ENCODE measurements at places on chromosomes 7 and 10. TPM values are rescaled to one million over a fixed set of nuclear protein-coding genes. Genes with fewer than 3 reads are reported as not detected.

- peak; percentile 92 for DNase-seq
These were observed 50.9 kb downstream of the TFAM start for GRCh38 chr10:58436071-58436470.

The PRSS1 gene
- 3.3 TPM for total RNA-seq

DNA sequence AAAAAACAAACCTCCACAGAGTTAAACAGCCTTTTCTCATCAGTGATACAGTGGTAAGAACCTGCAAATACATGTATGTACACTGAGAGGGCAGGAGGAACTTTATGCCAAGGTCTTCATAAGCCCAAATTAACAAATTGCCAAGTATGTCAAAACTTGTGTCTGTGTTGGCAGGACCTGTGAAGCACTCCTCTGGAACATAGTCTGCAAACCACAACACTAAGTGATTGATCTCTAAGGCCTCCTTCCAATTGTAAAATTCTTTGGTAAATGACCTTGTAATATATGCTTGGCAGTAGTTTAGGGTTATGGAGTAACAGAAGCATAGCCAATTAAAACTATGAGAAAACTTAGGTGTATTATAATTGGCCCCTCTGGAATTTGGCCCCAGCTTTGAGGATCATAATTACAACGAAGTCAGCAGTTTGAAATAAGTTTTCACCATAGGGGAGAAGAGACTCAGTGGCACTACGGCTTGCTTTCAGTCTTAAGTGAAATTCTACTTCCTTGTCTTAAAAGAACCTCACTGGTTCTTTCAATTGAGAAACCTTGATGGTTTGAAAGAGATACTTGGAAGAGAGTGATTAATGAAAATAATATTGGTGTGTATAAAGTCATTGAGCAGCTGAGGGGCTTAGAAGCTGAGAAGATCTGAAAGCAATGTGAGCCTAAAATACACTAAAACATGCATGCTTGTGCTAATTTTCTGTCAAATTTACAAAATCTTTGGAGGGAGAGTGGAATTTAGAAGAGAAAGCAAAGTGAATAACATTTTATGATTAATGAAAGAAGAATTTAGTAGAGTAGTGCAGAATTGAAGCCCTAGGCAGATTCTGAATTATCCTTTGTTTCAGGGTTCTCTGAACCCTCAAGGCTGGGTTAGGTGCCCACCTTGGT, 57.6 kb downstream of the CNNM2 start:
- DNase-seq: no peak

The ATOH7 gene
- not detected for total RNA-seq

The BMI1 gene
- total RNA-seq: 17.6 TPM
